IMR-90 (cell line): ENCODE measurements at places on chromosomes 6 and 20. TPM values are rescaled to one million over a fixed set of nuclear protein-coding genes. Genes with fewer than 3 reads are reported as not detected.

- peak; percentile 41 for DNase-seq
Measured at GRCh38 chr6:3009930-3010329, 10.2 kb downstream of the NQO2 start.

DNA sequence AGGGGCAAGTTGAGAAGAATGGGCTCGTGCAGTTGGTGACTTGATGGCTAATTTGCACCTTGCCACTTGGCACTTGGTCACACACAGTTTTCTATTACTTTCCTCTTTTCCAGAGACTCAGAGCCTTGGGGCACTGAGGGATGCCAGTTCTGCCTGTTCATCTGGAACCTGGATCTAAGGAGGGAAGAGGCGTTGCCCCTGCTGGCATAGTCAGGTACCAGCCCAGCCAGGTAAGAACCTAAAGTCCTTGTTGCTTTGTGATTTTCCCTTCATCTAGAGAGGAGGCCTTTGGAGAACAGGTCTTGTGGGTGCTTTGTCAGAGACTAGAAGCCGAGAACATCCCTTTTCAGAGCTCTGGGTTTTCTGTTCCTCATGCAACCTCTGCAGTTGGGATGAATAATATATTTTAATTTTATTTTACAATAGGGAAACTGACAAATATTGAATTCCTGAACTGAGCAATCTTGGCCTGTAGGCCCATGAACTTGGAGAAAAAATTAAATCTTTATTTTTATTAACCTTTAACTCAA, 11.4 kb downstream of the SYTL3 start:
- DNase-seq, result no peak

- peak; percentile 37 for DNase-seq
Measured at GRCh38 chr6:14275493-14275851, 157.9 kb downstream of the CD83 start.

- peak; percentile 40 for DNase-seq
Measured at GRCh38 chr20:54550776-54551396, 75.5 kb downstream of the DOK5 start.

- no peak for DNase-seq
Measured at GRCh38 chr20:6232436-6232835, 109.6 kb upstream of the FERMT1 start.

DNA sequence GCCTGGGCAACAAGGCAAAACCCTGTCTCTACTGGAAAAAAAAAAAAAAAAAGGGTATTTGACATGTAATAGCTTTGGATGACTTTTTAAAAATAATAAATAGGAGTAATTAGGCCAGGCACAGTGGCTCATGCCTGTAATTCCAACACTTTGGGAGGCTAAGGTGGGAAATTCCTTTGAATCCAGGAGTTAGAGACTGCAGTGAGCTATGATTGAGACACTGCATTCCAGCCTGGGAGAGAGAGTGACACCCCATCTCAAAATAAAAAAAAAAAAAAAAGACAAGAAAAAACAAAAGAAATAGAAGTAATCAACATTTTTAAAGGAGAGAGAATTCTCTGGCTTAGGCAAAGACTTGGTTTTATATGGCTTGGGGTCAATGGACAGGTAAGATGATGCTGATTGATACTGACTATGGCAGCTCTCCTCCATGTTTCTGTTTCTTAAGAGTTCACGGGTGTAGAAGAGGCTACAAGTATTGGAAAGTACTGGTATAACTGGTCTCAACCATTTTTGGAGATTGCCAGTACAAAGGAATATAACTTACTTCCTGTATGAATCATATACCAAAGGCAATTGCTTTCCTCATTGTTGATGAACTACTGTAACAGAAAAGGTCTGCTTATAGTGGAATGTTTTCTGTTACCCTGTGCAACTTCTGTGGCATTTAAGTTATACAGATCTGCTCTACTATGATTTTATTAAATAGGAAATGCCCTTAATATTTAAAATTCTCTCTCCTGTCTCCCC, 10.1 kb downstream of the MAP3K5 start:
- DNase-seq, result peak; percentile 79

DNA sequence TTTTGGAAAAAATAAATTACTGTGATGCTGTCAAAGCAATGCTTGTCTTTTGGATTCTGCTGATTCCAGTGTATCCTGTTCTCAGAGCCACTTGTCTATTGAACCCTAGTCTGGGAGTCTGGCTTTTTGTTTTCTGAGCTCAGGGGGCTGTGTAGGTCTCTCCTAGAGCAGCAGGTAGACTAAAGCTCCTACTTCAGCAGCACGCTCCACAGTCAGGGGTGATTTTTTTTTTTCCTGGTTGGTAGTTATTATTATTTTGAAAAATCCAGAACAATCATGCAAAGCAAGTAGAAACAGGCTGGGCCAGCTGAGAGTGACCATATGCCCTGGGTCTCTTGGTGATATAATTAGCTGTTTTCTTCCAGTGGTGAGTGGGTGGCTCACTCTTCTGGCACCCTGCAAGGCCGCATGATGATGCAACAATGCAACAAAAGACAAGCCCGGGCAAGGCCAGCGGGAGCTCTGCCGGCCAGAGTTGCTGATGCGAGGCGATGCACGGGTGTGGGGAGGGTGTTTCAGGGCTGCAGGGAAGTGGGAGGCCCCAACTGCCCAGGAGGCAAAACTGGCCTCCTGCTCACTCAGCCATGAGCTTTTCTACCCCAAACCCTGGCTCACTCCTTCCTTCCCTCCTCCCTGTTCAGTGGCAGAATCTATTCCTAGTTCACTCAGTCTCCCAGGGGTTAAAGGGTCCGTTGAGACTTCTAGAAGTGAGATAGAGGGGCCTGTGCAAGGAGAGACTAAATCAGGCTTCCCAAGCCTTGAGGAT, 11.5 kb upstream of the CDKN1A start:
- DNase-seq, result peak; percentile 96

GRCh38 chr6:151807513-151808370, at the start of gene ESR1:
TSS of gene ESR1 (plus strand) at chr6:151807682. CDS start at chr6:151807913, 231 bp downstream.
- DNase-seq, result no peak

GRCh38 chr6:71994705-71995271, 108.4 kb downstream of the RIMS1 start:
- no peak for DNase-seq

DNA sequence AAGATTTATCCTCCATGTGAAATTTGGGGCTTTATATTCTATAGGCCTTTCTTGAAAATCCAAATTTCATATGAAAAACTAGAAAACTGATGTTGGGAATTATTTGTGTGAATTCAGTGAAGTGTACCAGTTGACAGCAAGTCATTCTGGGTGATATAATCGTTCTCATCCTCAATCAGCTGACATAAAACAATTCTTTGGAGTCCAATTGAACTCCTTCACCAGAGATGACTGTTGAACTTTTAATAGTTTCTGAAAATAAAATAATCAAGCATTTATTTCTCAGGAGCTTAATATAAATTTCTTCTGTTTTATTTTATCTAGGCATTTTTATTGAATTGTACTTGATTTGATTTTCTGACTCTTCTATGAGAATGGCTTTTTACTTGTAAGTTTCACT, 92.6 kb downstream of the ADGRB3 start:
- no peak for DNase-seq

- no peak for DNase-seq
Measured at GRCh38 chr20:13321416-13321815, 100.3 kb downstream of the ISM1 start.

- no peak for DNase-seq
Measured at GRCh38 chr6:161396539-161396938, 122.7 kb upstream of the AGPAT4 start.

DNA sequence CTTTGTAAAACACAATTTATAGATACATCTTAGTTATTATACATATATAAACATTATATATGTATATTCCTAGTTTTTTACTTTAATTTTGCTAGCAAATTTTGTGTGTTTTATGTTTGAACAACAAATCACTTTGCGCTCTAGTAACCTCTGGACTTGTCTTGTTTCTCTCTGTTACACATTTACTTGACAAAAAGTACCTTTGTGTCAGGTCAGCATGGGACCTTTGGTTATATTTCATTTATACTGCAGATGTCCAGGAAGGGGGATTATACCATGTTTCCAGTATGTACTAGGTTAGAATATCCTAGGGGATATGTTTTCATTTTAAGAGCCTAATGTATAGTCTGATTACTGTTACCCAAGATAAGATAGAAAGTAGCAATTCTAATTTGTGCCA, 28.5 kb upstream of the ELOVL5 start:
- no peak for DNase-seq

DNA sequence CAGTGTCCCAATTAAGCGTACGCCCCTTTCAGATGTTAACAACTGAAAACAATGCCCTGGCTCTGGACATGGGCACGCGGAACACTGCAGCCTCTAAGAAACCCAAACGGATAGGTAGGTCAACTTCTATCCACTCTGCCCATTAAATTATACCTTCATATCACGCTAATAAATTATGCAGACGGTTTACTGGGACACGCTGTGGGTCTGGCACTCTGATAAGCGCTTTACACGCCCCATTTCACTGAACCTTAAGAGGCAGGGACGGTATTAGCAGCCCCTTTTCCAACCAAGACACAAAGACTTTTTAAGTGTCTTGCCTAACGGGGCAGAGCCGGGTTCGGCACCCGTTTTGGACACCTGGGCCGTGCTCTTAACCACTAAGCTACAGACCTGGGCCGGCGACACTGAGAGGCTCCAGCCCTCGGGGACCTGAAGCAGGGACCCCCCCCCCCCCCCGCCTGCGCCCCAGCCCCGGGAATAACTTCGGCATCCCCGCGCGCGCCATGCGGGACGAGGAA, 744 bp downstream of the STAU1 start:
- no peak for DNase-seq

GRCh38 chr20:52800734-52801627, 171.2 kb upstream of the TSHZ2 start:
- DNase-seq, result no peak

GRCh38 chr20:10074513-10074912, 39.7 kb downstream of the ANKEF1 start:
- DNase-seq, result peak; percentile 90

DNA sequence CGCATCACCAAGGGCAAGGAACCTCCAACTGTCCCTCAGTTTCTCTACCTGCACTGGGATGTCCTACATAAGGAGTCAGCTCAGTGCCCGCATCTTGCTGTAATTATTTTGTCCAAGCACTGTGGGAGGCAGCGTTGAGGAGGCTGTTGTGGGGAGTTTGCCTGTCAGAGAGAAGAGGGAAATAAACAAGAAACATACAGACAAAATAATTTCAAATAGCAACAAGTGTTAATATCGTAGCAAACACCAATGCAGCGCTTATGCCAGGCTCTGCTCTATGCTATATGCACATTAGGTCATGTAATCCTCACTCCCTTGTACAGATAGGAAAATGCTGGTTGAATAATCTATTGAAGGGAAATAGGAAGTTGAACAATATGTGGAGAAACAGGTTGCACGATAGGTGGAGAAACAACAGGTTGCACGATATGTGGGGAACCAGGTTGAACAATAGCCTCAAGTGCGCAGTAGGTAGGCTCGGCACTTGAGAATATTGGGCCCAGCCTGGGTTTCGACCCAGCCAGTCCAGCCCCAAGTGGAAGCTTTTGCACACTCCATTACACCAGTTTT, 91.2 kb upstream of the SIRPA start:
- DNase-seq, result no peak

- DNase-seq, result no peak
Measured at GRCh38 chr20:52532674-52533073, 341.1 kb upstream of the ZFP64 start.

DNA sequence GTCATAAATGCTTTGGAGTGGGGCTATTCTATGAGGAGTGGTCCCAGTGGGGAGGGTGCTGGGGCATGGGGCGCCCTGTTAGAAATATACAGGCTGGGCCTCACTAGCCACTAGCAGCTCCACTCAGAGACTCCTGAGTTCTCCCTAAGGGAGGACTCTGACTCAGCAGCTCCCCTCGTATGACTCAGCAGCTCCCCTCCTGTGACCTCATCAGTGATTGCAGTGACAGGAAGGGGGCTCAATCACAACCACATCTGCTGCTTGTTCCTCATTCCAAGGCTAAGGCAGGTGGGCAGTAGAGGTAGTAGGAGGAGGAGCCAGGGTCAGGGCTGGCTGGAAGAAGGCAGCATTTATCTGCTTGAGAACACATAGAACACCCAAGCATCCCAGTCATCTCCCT, 73.7 kb downstream of the PRND start:
- peak; percentile 80 for DNase-seq

DNA sequence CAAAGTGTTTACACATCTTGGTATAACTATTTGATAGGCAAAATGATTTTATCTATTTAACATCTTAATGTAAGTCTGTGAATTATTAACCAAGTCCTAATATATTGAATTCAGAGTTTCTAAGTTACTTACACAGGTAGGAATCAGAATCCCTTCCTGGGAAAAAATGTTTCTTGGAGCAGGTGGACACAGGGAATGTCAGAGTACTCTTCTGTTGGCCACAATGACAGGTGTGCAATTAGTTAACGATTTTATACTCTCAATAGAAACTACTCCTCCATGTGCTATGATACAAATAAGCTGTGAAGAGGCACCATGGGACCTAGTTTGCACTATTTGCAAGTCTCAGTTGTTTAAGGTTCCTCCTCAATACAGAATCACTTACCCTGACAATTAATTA, 821 bp upstream of the TAAR5 start:
- DNase-seq, result no peak

DNA sequence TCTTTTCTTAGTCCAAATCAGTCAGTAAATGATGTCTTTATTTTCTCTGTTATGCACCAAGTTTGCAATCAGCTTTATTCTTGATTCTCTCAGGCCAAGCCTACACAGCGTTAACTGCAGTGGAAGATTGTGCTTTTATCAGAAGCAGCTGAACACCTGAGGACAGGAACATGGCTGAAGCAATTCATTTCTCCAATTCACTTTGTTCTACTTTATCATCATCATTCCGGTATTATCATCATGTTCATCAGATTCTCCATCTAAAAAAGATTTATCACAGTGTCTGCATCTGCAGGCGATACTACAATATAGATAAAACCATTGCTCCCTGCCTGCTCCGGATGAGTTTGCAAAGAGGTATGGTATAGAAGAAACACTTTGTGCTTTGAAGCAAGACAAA, 68.1 kb upstream of the STMND1 start:
- DNase-seq, result no peak

- no peak for DNase-seq
Measured at GRCh38 chr6:98136333-98136732, 698.0 kb upstream of the POU3F2 start.

- DNase-seq, result no peak
Measured at GRCh38 chr20:31933698-31934097, 18.1 kb downstream of the PDRG1 start.

- DNase-seq, result peak; percentile 82
Measured at GRCh38 chr6:107064579-107065065, 36.6 kb downstream of the MTRES1 start.

GRCh38 chr20:57790176-57790575, 80.4 kb upstream of the PMEPA1 start:
- no peak for DNase-seq

DNA sequence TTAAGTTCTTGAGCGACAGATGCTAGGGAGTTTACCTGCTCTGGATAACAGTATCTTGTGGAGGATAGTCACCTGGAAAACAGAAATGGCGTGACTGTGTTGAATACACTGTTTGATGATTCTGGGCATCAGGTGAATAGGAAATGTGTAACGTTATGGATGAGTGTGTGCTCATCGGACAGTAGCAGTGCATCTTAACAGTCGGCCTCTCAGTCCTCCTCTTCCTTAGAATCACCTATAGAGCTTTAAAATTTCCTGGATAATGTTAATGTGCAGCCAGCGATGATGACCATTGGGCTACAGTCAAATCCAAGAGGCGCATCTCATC, 217.7 kb downstream of the OR2B2 start:
- DNase-seq, result no peak

Gene KIF3B
- 25.3 and 28.1 TPM in 2 replicates for total RNA-seq

Gene TULP1
- not detected in 2 replicates for total RNA-seq

Gene TAAR9
- not detected in 2 replicates for total RNA-seq

Gene TTK
- 21.5 and 35.3 TPM in 2 replicates for total RNA-seq

Gene PAX1
- total RNA-seq, result not detected in 2 replicates

Gene DZANK1
- 0.54 and 0.83 TPM in 2 replicates for total RNA-seq

Gene HCK
- not detected in 2 replicates for total RNA-seq

Gene SLC32A1
- total RNA-seq, result not detected in 2 replicates

Gene ADISSP
- 31.4 and 31.9 TPM in 2 replicates for total RNA-seq

Gene OR2J3
- not detected in 2 replicates for total RNA-seq

Gene ELOVL4
- total RNA-seq, result 2.3 and 5.0 TPM in 2 replicates
